Mesenteric fat pad (tissue), 1 donor: ENCODE measurements at places on chromosomes 3 and 15. TPM values are rescaled to one million over a fixed set of nuclear protein-coding genes. Genes with fewer than 3 reads are reported as not detected.

DNA sequence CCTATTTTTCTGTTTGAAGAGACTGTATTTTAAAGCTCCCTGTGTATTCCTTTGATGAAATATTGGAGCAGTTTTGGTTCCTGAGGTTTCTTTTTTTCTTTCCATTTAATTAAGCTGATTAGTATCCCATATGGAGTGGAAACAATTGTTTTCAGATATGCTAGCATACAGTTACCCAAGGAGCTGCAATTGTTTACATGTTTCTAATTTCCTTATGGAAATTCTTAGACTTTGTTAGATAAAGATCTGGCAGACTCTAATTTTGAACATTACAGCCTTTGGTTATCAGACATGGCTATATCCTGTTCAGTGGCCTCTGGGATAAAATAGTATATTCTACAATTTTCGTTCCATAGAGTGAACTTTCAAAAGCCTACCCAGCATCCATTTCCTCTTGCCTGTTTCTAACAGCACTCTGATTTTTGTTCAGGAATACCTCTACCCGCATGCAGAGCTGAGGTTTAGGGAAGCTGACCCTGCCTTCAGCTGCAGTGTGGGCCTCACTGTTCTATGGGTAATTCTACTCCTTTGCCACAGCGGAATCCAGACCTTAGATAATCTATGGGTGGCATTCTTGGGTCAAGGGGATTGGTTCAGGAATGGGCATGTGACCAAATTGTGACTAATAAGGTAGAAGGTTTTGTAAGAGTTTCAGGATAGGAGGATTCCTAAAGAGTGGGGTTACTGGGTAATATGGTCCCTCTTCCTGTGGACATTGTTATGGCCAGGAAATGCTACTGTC lies 161.1 kb upstream of the ANKRD28 start:
- DNase-seq, result no peak

Gene TMIE
- total RNA-seq, result 0.19 TPM

Gene UBA7
- total RNA-seq, result 38.2 TPM

DNA sequence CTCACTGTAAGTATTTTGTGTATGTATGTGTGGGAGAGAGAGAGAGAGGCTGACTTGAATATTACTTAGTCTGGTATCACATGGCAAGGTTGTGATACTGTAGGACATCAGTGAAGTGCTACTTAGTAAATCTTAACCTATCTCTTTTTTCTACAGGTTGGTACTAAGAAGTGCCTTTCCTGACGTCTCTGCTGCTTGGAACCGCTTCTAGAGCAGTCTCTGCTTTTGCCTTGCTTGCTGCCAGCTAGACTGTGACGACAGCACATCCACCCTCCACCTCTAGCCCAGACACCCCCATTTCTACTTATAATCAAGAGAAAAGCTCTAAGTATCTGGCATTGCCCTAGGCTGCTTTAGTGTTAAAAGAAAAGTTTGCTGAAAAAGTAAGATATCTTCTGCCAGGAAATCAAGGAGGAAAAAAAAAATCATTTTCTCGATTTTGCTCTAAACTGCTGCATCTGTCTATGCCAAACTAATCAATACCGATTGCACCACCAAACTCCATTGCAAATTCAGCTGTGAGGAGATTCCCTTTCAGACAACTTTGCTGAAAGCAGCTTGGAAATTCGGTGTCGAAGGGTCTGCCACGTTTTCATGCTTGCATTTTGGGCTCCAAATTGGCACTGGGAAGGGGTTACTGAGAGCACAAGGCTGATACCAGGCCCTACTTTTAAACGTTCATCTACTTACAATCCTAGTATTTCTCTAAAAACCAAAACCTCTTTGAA lies 30.7 kb downstream of the MBNL1 start:
- DNase-seq, result no peak

DNA sequence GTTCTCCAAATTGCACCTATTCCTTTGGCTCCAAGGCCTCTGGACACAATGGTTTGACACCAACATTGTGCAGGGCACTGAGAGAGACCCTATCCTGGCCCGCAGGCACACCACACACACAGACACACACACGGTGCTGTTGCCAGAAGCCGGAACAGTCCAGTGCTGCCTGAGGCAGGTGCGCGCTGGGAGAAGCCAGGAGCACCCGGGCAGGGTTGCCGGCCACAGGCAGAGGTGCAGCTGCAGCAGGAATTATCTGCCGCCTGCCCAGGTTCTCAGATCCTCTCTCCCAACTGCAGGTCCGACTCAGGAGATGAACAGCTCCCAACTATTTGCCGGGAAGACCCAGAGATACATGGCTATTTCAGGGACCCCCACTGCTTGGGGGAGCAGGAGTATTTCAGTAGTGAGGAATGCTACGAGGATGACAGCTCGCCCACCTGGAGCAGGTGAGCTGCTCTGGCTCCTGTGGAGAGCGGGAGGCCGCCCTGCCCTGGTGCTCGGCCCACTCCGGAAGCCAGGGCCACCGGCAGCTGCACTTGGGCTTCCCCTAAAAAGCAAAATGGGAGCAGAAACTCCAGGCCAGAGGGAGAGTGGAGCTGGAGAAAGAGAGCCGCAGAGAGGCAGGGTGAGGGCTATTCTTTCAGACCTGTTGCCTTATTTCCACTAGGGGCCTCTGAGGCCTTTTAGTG lies 42.9 kb downstream of the CHDH start:
- DNase-seq, result peak; percentile 80

DNA sequence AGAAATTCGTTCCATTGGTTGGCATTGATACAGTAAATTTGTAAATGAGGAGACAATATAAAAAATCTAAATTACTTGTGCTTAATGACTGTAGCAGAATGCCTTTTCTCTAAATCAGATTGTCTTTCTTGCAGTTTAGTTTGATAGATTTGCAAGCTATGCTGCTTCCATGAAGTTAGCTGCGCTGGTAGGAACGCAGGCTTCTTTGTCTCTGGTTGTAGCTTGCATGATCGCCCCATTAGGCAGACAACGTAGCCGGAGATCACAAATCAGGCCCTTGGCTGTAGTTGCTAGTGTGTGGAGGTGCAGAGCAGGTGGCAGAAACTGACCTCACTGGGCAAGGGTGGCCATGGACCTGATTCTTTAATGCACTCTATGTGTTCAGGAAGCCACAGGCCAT lies 6.1 kb downstream of the ZIC1 start:
- no peak for DNase-seq

Gene SH2D7
- total RNA-seq, result not detected

- no peak for DNase-seq
Measured at GRCh38 chr3:108823227-108823626, 641 bp downstream of the TRAT1 start.

- peak; percentile 51 for DNase-seq
Measured at GRCh38 chr3:126468028-126468891, 7.4 kb downstream of the ZXDC start.

DNA sequence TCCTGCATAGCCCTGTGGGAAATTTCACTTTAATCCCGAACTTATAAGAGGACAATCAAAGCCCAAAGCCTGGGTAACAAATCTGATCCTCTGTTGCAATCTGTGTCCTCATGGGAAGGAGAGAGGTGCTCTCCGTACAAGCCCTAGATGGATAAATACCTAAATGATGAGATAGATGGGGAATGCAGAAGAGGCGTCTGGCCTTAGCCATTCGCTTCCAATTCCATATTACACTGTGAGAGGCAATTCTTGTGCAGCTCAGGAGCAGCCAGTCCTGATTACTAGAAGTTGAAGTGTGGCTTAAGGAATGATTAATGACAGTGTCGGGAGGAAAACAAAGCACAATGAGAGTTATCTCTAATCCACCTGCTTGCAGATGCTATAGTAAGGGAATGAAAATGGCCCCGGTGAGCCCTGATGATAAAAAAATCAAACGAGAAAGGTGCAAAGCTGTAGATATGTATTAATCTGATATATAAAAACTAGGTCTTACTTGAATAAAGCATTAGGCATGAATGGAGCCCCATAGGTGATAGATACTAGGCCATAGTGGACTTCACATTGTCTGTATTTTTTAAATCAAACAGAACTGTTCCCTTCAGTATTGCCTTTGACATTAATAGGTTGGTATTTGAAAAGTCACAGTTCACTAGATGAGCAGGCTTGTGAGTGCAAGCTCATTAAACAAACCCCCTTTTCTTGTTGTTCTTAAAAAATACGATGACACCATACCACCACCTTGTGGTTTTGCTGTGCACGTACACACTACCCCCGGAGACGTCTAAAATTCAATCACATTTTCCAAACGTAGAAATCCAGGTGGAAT lies 54.2 kb upstream of the TMCO5A start:
- DNase-seq, result no peak

Gene ST6GAL1
- 35.6 TPM for total RNA-seq

GRCh38 chr3:71447803-71448202 lies 135.7 kb downstream of the FOXP1 start:
- DNase-seq, result no peak

- DNase-seq, result no peak
Measured at GRCh38 chr3:110495201-110495927, 576.3 kb upstream of the NECTIN3 start.

Gene RAB11A
- total RNA-seq, result 207 TPM

Gene DISP2
- total RNA-seq, result 0.26 TPM

GRCh38 chr3:169558371-169558770 lies 105.1 kb downstream of the MECOM start:
- no peak for DNase-seq

- DNase-seq, result peak; percentile 26
Measured at GRCh38 chr15:31261266-31262142, 65.1 kb upstream of the KLF13 start.

DNA sequence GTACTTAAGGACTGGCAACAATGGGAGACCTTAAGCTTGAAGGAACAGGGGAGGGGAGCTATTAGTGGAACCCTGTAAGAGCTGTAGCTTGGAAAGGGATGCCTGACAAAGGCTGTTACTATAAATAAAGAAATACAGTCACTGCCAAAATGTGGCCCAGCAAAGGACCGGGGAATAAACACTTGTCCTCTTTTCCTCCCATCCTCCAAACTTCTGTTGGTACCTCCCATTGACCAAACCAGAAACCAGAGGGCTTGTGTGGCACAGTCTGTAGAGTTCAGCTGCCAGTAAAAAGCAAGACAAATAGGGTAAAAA lies 25.1 kb upstream of the TCF12 start:
- DNase-seq, result no peak
